ENCODE measurements at places on chromosomes 16 and 17.

GRCh38 chr16:69399361-69399760 lies 13.6 kb upstream of the TERF2 start:
- no peak for DNase-seq

DNA sequence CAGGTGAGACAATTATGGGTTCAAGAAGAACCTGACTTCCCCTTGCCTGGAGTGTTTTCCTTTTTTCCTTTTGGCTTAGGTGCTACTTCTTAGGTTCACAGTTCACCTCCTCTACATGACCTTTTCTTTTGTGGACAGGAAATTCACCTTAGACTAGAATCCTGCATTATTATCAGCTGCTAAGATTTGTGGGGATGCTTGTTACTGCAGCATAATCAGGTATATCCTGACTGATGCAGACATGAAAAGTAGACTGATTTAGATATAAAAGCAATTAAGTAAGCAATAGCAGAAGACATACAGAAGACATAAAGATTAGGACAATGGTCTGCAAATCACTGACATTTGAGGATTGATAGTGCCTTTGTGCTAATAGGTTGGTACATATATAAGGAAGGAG lies 168.3 kb downstream of the SALL1 start:
- no peak for DNase-seq

DNA sequence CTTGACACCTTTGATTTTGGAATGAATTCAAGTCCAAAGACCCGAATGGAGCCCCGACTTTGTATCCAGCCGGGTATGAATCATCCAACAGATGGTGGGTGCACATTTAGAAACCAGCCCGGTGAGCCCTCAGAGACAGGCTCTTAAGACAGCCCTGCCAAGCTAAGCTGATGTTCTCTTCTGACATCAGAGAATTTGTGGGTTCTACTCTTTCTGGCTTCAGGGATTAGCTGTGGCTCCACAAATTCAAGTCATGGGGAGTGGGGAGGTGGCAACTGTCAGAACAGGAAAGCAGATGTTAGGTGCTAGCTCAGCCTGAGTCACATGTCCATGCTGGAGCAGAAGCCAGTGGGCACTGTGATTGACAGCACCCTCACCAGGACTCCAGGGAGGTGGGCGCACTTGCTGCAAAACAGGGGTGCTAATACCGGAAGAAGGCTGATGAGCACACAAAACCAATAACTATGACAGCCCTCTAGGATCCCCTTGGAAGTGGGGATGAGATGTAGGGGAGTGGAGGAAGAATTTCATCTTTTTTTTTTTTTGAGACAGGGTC lies 31.4 kb upstream of the XYLT2 start:
- DNase-seq, result no peak

- peak; percentile 85 for DNase-seq
These were observed 55.2 kb downstream of the ARSG start for GRCh38 chr17:68346448-68346847.

DNA sequence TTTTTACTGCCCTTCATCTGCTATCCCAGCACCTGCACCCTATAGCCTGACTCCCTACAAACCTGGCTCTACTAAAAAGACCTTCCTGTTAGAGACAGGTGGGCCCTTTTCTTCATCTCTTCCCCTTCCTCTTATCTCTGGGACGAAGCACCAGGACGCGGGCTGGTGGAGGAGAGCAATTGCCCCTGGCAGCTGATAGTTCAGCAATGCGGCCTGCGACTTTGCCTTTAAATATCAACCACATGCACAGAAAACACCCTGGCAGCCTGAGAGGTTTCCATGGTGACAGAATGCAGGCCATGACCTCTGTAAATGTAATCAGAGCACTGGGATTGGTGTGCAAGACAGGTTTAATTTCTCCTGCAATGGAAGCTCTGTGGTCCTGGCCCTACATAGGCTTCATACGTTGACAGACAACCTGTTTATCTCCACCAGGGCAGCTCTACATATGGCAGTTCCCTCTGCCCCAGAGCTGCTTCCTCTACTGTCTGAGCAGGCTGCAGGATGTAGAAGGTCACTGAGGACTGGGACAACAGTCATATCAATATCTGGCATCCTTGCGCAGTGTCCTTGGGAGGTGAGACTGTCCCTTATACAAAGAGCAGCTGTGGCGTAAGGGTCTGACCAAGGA lies 10.0 kb upstream of the SKAP1 start:
- no peak for DNase-seq
